ENCODE measurements at places on chromosomes 2 and 18.
A peak's percentile ranks its signal among the peaks of the same experiment; 100 is the strongest.

DNA sequence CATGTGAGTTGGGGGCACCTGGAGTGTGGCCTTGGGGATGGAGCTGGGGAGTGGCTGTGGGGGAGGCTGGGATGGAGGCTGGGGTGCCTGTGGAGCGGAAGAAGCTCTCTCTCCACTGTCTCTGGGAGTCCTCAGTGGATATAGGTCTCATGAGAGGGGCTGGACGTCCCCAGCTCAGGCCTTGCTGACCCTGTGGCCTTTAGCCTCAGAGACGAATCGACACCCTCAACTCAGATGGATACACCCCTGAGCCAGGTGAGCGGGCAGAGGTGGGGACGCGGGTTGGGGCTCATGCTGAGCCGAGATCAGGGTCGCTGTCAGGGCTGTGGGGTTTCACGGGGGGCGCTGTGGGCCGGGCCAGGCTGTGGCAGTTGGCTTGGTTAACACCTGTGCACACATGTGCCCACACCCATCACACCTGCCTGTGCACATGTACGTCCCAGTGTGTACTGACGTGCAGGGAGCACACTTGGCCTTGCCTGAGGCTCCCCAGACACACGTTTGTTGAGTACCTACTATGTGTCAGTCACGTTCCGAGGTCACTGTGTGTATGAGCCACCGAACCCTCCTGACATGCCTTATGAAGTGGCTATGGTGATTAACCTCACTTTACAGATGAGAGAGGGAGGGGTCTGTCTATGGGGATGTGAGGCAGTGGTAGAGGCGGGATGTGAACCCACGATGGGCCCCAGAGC is 20.1 kb downstream of the ZAP70 start:
- DNase-seq = no peak

- DNase-seq = peak; percentile 0
Measured at GRCh38 chr2:2831633-2832032, 500.6 kb upstream of the MYT1L start.

GRCh38 chr18:63858456-63858855 is 29.0 kb upstream of the SERPINB2 start:
- DNase-seq = no peak

GRCh38 chr2:129006135-129006886 is 687.6 kb upstream of the HS6ST1 start:
- DNase-seq = no peak

GRCh38 chr18:38444971-38445803 is 879.6 kb upstream of the CELF4 start:
- DNase-seq = no peak

Data from NCI-H1092 treated with DMSO at 0.1 percent for 48 hours (cell line).